Cortex of kidney (tissue), 1 donor: ENCODE measurements at places on chromosomes 1 and 21.

- DNase-seq: no peak
Measured at GRCh38 chr1:234504969-234505768, 26.2 kb upstream of the TARBP1 start.

DNA sequence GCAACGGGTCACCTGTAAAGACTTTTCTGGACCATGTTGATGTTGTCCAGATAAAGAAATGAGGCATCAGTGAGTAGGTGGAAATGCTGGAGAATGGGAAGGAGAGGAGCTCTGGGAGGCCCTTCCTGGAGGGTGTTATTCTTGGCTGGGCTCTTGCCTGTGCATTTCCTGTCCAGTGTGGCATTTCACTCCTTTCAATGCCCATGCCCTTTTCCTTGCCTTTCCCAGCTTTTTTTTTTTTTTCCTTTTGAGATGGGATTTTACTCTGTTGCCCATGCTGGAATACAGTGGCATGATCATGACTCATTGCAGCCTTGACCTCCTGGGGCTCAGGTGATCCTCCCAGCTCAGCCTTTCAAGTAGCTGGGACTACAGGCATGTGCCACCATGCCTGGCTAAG lies 11.8 kb downstream of the NOS1AP start:
- no peak for DNase-seq

DNA sequence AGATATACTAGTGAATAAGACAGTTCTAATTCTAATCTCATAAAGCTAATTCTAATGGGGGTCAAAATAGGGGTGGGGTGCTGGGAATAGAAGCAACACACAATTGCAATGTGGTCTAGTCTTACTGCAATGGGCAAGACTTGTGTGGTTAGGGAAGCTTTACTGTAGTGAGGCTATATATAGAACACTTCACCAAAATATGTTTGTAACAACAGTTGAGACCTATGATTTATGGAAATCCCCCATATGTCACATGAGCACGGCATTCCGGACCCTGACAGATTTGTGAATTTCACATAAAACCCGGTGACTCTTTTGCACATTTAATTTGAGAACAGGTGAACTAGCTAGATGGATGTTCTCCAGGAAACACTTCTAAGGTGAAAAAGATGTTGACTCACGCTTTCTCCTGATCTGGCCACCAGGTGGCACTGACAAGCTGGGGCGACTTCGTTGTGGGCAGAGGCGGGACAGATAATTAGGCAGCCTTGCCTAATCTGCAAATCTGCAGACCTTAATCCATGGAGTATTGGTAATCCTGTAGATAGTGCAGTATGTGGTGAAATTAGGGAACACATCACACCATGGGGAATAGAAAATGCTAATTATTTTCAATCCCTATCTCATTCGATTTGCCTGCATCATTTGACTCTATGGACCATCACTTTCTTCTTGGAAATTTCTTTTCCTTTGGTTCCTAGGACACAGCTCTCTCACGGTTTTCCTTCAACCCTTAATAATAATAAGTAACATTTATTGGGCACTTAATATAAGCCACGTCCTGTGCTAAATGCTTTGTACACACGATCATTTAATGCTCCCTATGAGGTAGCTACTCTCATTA lies 37.7 kb downstream of the KIAA0040 start:
- no peak for DNase-seq

DNA sequence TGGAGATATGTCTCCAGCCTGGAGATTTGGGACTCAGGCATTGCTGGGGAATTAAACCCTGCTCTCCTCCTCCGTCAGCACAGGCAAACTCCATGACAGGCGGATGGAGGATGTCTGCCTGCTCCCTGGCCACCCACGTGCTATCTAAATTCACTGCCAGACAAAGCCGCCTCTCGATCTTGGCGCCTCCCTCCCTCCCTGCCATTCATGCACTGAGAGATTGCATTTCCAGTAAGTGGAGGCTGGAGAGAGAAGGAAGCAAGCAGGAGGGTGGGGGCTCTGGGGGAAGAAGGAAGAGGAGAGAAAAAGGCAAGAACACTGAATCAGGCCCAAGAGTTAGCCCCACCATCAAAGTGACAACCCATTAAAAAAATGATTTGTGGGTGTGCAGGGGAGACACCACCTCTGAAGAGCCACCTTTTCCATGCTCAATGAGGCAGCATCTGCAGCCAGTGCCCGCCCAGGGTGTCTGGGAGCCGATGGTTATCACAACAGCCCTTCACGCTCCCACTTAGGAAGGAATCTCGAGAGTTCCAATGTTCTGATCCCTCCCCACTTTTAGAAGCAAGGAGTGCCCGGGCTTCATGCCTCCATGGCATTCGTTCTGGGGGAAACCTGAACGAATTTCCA lies 183.0 kb downstream of the HIVEP3 start:
- no peak for DNase-seq

GRCh38 chr1:3070644-3071564 lies 1.9 kb downstream of the PRDM16 start:
- no peak for DNase-seq

- DNase-seq: no peak
Measured at GRCh38 chr1:172654535-172654934, 4.4 kb upstream of the FASLG start.

- DNase-seq: no peak
Measured at GRCh38 chr1:215345766-215346165, 221.3 kb upstream of the KCTD3 start.

GRCh38 chr1:32754317-32755097 lies 51.9 kb upstream of the SYNC start:
- DNase-seq: no peak

- DNase-seq: no peak
Measured at GRCh38 chr1:162010175-162010506, 13.5 kb downstream of the OLFML2B start.
